Stimulated activated CD8-positive, alpha-beta memory T cell treated with anti-CD3 and anti-CD28 coated beads, Interleukin-2, amount 100 ng/mL, for 48 hours (primary cell): ENCODE measurements at places on chromosomes 2 and 18.

DNA sequence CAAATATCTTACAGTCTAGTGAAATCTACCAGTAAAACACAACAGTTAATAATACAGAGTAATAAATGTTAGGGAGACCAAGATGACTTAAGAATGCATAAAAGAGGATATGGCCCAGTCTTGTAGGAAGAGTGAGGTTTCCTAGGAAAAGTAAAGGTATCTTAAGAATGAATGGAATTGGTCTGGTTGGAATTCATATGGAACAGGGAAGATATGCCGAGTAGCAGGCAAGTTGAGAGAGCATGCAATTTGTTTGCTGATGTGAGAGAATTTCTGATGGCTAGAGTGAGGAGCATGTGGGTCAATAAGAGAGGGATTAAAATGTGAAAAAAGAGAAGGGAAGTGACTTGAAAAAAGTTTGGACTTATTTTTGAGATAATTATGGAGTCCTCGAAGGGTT lies 512.9 kb upstream of the ZEB2 start:
- DNase-seq, result no peak

DNA sequence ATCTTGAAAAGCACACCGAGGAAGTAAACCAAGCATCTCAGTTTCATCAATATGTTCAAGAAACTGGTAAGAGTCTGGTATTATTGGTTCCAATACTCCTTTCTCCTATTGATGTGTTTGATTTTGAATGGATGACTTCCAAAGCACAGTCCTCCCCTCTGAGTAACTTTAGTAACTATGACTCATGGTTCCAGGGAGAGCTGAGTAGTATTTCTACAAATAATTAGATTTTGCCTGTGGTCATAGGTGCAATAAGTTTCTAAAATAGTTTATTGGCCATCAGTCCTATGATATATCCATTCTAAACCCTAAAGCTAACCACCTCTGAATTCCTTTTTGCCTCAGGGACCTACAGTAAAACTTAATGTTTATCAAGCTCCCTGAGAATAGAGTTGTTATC lies 352.4 kb downstream of the XIRP2 start:
- no peak for DNase-seq

- DNase-seq, result no peak
Observed at GRCh38 chr2:120776649-120777048, 41.0 kb downstream of the GLI2 start.

GRCh38 chr18:8397034-8397433 lies 212.2 kb upstream of the RAB12 start:
- DNase-seq, result no peak

DNA sequence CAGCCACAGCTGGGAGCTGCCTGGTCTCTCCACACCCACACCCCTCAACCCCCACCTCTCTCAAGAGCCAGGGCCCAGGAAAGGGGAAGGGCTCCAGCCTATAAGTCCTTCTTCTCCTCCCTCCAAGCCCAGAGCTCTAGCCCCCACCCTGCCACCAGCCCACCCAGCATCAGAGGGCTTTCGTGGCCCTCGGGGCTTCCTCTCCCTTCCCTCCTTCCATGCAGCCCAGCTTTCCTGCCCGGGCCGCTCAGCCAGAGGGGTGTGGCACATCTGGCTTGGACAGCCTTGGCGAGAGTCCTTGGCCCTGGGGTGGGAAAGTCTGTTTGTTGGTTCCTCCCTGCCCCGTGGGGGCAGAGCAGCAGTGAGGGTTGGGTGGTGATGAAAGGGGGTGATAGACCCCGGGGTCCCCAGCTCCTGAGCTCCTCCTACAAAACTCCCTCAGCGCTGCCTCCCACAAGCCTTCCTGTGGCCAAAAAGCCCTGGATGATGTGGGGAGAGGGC lies 7.0 kb downstream of the TNS1 start:
- no peak for DNase-seq

DNA sequence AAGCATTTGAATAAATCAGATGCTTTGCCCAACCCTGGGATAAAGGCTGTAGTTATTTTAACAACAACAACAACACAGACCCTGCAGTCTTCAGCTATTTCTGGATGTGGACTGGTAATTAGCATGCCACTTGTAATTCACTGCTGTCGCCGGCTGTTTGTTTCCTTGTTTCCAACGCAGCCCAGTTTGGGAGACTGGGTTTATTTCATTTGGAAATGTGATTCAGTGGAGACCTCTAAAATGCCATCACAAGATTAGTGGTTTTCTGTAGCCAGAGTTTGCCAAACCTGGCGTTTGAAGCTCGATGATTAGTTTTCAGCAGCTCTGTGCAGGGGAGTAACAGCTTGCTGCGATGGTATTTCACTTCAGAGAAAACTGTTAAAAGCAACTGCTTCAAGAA lies 83.5 kb downstream of the LDLRAD4 start:
- no peak for DNase-seq

DNA sequence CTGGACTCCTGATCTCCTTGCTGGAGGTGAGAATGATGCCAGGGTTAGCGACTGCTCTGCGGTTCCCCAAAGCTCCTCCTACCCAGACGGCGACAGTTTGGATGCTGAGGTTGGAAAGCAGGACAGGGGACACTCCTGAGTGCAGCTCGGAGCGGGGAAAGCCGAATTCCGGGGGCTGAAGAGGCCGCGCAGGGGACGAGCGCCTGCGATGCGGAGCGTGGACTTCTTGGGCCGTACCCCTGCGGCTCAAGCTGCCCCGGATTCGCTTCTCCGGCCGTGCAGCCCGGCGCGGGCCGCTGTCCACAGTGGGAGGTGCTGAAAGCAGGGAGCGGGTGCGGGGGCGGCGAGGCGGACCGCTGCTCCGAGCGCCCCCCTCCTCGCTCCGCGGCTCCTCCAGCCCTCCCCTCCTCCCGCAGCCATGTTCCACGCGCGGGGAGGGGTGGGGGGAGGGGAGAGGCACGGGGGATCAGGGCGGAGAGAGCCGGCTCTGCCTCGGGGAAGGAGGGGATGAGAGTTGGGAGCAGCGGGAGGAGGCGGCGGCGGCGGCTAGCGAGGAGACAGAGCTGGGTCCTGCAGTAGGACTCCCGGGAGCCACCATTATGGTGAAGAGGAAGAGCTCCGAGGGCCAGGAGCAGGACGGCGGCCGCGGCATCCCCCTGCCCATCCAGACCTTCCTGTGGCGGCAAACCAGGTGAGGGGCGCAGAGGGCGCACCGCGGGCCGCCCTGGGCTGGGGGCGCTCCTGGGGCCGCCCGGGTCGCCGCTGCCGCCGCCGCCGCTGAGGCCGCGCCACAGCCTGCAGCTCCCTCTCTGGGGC lies at the start of gene UNC80:
TSS of gene UNC80 (plus strand) at position 359 of the 816 bp plus-strand sequence. CDS start at position 600, 241 bp downstream.
- peak; percentile 10 for DNase-seq

GRCh38 chr2:231093933-231094332 lies 30.9 kb downstream of the HTR2B start:
- no peak for DNase-seq

GRCh38 chr2:43170405-43171105 lies 55.9 kb downstream of the ZFP36L2 start:
- DNase-seq, result no peak

DNA sequence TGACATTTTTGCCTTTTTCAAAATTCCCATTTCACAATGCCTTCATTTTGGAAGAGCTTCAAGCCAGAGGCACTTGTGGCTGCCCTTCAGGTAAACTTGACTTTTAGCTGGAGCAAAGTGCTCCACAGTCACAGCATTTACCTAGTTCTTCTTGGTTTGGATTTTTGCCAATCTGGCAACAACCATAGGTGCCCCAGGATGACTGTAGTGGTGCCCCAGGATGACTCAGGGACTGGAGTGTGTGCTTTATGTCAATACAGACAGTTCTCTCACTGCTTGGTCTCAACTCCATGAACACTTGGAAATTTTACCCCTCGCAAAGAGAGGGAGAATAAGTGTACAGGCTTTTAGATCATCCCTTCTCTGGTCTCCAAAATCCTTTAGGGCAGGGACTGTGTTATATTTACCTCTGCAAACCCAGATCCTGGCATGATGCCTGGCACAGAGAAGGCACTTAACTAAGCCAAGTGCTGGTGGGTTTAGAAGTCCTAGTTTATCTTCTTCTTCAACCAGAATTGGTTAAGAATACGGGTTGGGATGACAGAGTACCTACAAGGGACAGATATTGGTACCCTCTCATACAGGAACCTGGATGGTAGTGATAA lies 15.3 kb upstream of the PTPN4 start:
- no peak for DNase-seq

DNA sequence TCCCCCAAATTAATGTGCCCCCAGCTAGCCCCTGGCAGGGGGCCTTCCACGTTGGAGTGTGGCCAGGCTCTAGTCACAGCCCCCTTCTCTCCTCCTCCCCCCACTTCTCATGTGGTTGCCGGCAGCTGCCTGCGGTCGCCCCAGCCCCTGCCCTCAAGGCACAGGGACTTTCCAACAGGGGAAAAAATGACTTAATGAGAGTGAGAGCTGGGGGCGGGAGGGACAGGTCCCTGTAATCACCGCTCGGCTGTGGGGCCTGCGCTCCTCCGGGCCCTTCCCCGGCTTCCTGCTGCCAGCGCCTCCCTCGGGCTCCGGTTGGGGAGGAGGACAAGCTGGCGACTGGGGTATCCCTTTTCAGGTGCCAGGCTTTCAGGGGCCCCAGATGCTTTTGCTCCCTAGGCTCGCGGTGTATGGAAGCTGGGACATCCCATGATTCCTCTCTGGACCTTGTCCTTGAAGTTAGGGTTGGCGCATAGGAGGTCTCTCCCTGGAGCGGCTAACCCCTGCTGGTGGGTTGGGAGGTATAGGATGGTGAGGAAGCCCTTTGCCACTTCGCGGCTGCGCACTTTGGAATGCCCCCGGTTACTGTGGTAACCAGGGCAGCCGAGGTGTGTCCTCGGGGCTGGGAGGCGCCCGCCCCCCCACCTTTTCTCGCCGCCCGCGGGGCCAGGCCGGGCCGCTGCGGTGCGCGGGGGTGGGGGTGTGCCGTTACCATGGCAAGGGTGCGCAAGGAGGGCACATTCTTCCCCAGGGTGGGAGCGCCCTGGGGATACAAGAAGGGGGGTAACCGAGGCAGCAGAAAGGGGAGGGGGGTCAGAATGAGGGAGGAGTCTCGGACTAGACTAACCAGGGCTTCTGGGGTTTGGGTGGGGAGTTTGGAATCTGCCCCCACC lies 16.1 kb downstream of the WNT10A start:
- DNase-seq, result peak; percentile 79

DNA sequence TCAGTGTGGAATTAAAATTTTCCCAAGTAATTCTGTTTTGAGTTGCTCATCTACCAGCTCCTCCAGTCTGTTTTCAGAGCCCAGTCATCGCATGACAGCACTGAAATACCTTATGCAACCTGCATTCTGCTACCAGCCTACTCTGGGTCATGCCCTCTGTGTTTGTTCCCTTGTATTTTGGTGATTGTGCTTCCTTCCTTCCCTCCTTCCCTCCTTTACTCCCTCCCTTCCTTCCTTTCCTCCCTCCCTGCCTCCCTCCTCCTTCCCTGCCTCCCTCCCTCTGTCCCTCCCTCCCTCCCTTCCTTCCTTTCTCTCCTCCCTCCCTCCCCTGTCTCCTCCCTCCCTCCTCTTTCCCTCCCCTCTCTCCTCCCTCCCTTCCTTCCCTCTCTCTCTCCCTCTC lies 289.6 kb downstream of the CDH2 start:
- no peak for DNase-seq

- no peak for DNase-seq
Observed at GRCh38 chr2:119671016-119671415, 8.0 kb upstream of the TMEM177 start.

DNA sequence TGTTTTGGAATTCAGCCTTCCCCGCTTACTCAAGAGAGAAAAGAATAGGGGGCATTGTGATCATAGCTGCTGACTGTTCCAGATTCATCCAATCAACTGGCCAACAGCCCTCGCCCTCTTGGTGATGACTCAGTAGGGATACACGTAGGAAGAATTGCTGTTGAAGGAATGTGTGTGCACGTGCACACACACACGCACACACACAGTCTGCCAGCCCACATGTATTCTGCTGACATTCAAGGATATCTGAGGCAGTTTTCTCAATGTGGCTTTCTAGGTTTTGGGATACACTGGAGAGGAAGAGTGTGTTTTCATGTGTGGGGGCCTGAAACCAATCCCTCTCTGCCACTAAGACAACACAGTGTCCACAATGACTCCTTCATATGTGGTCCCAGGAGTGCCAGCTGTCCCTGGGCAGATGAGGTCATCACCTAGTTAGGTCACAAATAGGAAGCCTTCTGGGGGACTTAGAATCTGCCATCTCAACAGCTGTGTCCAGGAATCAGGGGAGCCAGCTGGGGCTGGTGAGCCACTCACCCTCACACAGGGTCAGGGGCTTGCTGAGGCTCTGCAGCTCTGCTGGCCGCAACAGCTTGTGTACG lies 352.6 kb downstream of the SS18 start:
- DNase-seq, result no peak

DNA sequence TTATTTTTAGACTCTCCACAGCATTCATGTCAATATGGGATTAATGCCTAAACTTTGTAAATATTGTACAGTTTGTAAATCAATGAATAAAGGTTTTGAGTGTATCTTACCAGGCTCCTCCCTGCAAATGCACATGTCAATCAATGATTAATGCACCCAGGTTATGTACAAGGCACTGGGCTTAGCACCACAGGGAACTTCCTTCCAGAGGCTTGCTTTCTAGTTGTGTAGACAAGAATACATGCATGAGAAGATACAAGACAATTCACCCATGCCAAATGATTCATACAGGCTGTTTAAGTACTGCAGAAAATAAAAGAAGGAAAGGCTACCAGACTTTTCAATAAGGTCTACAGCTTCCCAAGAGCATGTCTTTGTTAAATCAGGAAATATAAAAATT lies 114.1 kb downstream of the MMADHC start:
- no peak for DNase-seq

DNA sequence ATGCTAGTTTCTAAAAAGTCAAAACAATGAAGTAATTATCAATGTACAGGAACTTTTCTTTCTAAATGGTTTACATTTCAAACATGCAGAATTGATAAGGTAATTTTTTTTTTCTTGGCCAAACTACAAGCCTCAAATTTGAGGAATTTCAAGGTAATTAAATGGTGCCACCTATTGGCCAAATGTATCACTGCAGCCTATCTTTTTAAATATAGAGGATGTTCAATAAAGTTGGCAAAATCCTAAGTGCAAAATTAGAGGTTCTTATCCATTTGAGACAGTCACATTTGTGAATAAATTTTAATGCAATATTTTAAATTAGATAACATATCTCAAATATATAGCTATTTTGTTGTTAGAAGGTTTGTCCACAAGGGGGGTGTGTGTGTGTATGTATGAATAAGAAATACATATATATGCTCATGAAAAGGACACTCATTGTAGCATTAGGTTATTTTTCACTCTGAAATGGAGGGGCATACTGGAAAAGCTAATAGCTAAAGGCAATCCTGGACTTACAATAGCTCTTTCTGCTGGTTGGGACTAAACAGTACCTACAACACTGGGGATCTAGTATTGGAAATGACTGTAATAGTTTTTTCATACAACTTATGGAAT lies 26.2 kb downstream of the MMADHC start:
- no peak for DNase-seq
